ENCODE measurements at places on chromosomes 13 and 19. TPM values are rescaled to one million over a fixed set of nuclear protein-coding genes. Genes with fewer than 3 reads are reported as not detected.

DNA sequence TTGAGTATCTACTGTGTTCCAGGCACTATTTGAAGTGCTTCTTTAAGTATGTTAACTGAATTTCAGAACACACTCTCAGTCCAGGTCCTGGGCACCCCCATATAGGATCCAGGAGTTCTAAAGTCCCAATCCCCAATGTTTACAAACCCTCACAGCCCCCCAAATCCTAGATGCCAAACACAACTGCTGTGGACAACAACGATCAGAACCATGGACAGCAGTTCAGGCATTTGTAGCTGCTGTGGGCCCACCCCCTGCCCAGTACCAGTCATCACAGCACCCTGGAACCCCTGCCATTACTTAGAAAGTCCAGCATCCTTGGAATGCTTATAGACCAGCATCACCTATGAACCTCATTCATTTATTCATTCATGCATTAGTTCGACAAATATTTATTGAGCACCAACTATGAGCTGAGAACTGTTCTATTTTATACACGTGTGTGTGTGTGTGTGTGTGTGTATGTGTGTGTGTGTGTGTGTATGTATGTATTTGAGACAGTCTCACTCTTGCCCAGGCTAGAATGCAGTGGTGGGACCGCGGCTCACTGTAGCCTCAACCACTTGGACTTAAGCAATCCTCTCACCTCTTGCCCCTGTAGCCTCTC is 19.3 kb upstream of the SDHAF1 start:
- no peak for DNase-seq

DNA sequence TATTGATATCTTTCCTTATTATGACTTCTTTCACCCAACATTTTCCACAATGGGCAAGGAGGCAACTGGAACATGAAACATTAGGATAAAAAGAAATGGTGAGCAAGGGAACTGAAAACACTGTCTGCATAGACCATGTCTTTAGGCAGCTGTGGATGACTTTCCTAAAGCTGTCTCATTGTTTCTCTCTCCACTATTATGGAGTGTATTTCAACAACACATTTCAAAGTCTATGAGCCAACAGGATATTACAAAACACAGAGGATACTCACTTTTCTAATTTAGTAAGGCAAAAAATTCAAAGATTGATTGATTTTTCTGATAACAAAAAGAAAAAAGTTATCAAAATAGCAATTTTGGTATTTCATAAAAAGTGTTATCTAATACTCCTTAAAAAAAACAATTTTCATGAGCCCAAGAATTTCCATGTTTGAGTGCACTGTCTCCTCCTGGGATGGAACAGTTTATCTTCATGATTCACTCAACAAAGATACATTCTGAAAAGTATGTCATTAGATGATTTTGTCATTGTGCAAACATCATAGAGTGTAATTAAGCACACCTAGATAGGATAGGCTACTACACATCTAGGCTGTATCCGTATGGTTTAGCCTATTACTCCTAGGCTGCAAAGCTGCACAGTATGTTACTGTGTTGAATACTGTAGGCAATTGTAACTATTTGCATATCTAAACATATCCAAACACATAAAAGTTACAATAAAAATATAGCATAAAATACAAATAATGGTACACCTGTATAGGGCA is 1568.4 kb downstream of the SLITRK5 start:
- DNase-seq: no peak

GRCh38 chr19:33905937-33906577 is 109.4 kb downstream of the KCTD15 start:
- no peak for DNase-seq

The FCAR gene
- total RNA-seq: not detected
